ENCODE measurements at places on chromosomes 3 and 15. TPM values are rescaled to one million over a fixed set of nuclear protein-coding genes. Genes with fewer than 3 reads are reported as not detected.

TNFAIP8L3 gene
- total RNA-seq: 11.2 TPM

CHDH gene
- 0.88 TPM for total RNA-seq

XCR1 gene
- not detected for total RNA-seq

SHC4 gene
- total RNA-seq: 1.5 TPM

SAMD7 gene
- not detected for total RNA-seq

APOD gene
- 1.4 TPM for total RNA-seq

HDC gene
- not detected for total RNA-seq

MYRIP gene
- under 0.01 TPM for total RNA-seq

GOLGA8H gene
- total RNA-seq: under 0.01 TPM

CCDC39 gene
- total RNA-seq: not detected

HRH1 gene
- 12.4 TPM for total RNA-seq

FXR1 gene
- 129 TPM for total RNA-seq

SLCO2A1 gene
- total RNA-seq: 0.36 TPM

ZNF660 gene
- total RNA-seq: 5.0 TPM

CPN2 gene
- 0.29 TPM for total RNA-seq

MGLL gene
- 18.1 TPM for total RNA-seq

KNG1 gene
- total RNA-seq: not detected

SKOR1 gene
- 0.36 TPM for total RNA-seq

IL12A gene
- 4.7 TPM for total RNA-seq

ADCY5 gene
- total RNA-seq: 0.59 TPM
